Activated CD8-positive, alpha-beta memory T cell treated with anti-CD3 and anti-CD28 coated beads, Interleukin-2, amount 50 U/mL, for 48 hours (primary cell): ENCODE measurements at places on chromosomes 5 and 9.

GRCh38 chr9:112012026-112012902, 115.7 kb downstream of the UGCG start:
- DNase-seq = no peak

- DNase-seq = no peak
Observed at GRCh38 chr5:147901599-147902039, 4.7 kb downstream of the C5orf46 start.

- no peak for DNase-seq
Observed at GRCh38 chr5:98227489-98227888, 546.0 kb upstream of the RGMB start.

DNA sequence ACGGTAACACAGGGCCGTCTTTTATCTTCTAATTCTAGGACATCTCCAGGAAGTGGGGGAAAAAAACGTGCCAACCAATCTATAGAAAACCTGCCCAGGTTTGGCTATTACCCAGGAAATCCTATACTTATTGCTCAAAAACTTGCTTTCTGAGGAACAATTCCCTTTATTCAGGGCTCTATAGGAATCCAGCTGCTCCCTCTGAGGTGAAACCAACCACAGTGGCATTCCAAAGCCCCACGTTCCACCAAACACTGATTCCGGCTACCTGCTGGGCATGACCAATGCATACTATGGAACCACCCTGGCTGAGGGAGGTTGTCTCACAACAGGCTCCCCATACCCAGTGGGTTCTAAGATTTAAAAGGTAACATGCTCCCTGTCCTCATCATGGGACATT, 57.6 kb downstream of the GLIS3 start:
- no peak for DNase-seq

DNA sequence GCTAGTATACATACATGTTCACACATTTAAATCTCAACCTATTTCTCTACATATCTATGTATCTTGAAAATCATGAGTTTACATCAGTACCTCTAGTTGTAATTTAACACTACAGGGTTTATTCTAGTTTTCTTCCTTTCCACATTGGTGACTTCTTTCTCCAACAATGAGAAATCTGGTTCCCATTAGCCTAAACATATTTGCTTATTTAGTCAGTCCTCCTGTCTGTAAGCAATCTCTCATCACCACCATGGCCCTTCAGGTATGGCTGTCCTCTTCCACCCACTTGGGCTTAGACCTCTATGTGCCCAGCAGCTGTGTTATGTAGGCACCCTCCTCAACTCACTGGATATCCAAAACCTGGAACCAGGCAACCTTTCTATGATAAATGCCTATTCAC, 8.0 kb upstream of the SPATA31D1 start:
- no peak for DNase-seq
